Fibroblast of gingiva (primary cell): ENCODE measurements at places on chromosomes 3 and 15.

GRCh38 chr3:37096288-37096687, 78.1 kb downstream of the LRRFIP2 start:
- DNase-seq, result peak; percentile 6

DNA sequence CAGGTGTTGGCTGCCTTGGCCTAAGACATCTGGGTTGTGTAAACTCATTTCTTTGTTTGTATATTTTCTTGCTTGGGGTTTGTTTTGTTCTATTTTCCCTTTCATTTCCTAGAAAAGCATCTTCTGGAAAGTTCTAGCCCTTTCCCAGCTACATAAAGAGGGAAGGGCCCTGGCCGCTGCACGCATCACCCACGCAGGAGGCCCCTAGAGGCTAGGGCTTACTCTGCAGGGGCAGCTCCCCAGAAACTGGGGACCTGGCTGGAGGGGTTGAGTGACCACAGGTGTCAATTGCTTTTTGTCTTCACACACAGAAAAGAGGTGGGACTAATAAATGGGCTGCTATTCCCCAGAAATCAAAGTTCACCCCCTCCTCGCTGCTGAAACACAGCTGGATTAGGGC, 52.6 kb downstream of the PDIA5 start:
- DNase-seq, result no peak

DNA sequence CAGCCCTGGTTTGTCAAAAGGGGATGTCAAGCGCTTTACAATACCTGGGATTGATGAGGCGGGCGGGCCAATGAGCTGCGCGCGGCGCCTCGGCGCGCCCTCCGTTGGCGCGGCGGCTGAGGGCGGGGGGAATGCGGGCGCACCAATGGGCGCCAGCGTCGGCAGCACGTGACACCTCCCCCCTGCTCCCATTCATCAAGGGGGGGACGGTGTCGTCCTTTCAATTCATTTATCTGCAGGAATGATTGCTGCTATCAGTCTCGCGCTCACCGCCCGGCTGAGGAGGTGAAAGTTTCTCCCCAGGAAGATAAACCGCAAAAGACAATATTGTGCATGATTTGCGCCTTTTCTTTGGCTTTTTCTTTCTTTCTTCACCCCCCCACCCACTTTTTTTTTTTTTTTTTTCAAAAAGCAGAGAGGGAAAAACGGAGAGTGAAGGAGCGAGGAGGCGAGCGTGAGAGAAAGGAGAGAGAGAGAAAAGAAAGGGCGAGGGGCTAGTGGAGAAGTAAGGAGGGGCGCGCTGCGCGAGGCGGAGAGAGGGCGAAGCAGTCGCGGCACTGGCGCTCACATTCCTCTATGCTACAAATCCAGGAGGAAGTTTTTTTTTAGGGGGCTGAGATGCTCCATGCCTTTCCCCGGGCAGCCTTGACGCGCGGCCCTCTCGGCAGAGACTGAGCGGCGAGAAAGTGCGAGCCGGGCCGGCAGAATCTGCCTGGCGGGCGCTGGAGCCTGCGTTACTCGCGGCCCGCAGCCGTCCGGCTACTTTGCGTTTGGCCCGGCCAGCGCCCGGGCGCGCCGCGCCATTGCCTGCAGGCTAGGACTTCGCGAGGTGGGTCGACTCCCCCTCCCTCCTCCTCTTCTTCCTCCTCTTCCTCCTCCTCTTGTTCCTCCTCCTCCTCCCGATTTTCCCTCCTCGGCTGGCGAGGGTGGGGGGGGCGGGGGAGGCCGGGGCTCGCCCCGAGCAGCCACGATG, at the start of gene ZIC1:
Gene ZIC1 (plus strand): TSS at position 223 of the 973 bp plus-strand sequence. CDS start 748 bp downstream, at position 971.
- DNase-seq, result no peak

DNA sequence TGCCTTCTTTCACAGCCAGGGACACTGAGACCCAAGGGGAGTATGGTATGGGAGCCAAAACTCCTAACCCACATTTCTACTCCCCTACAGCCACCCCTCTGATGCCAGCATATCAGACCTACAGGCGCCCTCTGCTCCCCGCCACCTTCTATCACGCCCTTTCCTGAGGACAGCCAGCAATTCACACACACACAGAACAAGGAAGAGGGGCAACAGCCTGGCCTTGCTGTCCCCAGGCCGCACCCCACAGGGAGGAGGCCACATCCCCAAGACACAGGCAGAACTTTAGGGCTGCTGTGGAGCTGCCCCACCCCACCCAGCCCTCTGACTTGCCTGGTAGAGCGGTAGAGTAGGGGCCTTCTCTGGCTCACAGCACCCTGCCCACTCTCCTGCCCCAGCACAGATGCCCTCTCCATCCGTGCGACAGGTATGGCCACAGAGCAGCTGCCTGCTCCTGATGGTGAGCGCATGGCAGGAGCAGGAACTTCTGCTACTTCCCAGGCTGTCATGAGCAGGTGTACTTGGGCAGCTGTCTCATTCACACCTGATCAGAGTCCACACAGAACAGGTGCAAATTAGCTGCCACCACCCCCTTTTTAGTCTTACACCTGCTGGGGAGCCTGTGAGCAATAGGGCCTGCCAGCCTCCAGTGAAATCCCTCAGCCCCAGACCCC, 33.4 kb downstream of the CCDC33 start:
- no peak for DNase-seq

DNA sequence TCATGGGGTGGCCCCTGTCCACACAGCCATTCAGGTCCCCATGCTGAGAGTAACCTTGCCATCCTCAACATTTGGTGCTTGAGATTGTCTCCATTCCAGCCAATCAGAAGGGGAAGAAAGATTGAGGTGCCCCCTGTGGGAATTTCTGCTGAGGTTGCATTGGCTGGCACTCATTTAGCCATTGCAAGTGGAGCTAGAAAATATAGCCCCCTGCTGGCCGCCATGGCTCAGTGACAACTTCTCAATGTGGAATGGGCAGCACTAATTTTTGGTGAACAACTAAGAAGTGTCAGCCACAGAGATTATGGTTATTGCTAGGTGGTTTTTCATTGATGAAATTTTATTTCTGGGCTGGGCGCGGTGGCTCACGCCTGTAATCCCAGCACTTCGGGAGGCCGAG, 22.0 kb downstream of the COL6A6 start:
- DNase-seq, result peak; percentile 39

DNA sequence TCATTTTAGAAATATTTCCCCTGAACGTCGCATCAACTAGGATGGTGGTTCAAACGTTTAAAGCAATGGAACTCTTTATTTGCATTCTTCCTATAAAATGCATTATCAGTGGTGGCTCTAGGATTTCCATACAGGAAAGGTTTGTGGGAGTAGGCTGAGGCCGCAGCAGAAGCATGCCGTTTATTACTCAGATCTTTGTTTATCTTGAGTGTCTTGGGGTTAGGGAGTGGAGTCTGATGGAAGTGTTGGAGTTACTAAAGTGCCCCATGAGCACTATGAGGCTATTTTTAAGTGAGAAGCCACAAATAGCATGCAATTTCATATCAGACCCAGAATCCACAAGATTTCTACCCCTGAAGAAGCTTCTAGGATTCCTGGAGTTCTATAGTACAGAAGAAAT, 26.2 kb downstream of the ATOSA start:
- DNase-seq, result peak; percentile 45
